Endothelial cell of umbilical vein (primary cell): ENCODE measurements at places on chromosomes 6 and 20. TPM values are rescaled to one million over a fixed set of nuclear protein-coding genes. Genes with fewer than 3 reads are reported as not detected.

DNA sequence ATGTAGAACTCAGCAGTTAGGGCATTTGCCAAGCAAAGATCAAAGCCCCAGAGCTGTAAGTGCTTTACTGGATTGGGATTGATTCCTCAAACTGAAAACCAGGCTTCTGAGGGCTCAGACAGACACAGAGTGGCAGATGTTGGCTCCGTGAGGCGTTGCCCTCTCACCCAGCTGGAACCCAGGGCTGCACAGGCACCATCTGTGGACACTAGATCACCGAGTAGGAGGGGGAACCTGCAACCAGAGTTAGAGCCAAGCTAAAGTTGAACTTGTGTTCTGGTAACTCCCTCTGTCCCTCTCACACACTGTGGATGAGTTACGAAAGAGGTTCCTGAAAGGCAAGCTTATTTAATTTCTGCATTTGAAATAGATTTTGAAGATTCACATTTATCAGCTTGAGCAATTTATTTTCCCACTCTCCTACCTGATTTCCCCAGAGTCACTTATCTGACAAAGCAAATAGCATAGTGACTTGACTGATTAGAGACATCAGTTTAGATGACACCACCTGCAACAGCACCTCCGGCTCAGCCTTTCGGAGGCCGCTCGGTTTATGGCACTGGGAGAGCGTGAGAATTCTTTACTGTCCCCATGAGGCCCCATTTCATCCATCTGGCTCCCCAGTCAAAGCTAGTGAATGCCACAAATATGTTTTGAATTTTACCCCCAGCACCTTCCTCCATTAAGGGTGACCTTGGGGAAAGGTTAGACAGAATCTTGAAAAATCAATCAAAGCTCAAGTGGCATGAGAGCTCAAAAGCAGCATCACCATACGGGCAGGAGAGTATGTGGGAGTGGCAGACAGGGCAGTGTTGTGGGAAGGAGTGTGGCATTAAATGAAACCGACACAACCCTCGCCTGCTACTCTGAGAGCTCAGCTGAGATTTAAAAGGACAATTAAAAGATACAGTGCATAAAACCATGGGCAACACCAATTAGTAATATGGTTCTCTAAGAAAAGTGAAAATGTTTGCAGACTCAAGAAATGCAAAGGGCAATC lies 48.5 kb downstream of the RPF2 start:
- H3K27me3 ChIP-seq: no peaks in the 10 kb centered on the region
- DNase-seq: no peak
- no peaks in the 10 kb centered on the region for H3K4me1 ChIP-seq
- H3K36me3 ChIP-seq: no peaks in the 10 kb centered on the region
- H3K27ac ChIP-seq: no peak overlapping the region

DNA sequence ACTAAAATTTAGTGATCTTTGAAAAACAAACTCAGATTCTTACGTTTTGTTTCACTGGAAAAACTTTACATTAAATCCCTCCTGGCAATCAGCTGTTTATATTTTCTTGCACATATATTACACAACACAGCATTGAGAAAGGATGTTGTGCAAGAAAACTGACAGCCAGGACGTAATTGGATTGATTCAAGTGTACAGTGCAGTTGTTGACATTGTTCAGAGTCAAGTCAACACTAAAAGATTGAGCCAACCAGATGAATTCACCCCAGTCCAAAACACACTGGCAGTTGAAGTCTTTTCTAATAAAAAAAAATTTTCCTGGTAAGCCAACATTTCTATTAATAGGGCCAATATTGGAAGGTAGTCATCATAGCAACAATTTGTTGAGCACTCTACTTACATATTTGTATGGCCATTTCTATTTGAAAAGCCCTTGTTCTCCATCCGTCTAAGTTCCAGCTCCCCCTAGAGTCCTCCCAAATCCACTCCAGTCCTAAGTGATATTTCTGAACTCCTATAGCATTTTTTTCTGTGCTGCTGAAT lies 20.9 kb upstream of the VNN1 start:
- H3K36me3 ChIP-seq: no peaks in the 10 kb centered on the region
- H3K4me3 ChIP-seq: no peak overlapping the region
- no peaks in the 10 kb centered on the region for H3K4me1 ChIP-seq
- H3K27ac ChIP-seq: no peak overlapping the region
- H3K27me3 ChIP-seq: no peaks in the 10 kb centered on the region

GRCh38 chr20:51374961-51375360 lies 167.6 kb downstream of the NFATC2 start:
- H3K36me3 ChIP-seq: no peaks in the 10 kb centered on the region
- peaks cover 24% of the 10 kb centered on the region for H3K4me1 ChIP-seq
- H3K27me3 ChIP-seq: no peaks in the 10 kb centered on the region
- H3K4me3 ChIP-seq: no peak overlapping the region
- DNase-seq: no peak

GRCh38 chr20:24970030-24970553 lies 21.0 kb downstream of the CST7 start:
- no peaks in the 10 kb centered on the region for H3K27me3 ChIP-seq
- peaks cover 10% of the 10 kb centered on the region for H3K36me3 ChIP-seq
- no peak overlapping the region for H3K4me3 ChIP-seq

DNA sequence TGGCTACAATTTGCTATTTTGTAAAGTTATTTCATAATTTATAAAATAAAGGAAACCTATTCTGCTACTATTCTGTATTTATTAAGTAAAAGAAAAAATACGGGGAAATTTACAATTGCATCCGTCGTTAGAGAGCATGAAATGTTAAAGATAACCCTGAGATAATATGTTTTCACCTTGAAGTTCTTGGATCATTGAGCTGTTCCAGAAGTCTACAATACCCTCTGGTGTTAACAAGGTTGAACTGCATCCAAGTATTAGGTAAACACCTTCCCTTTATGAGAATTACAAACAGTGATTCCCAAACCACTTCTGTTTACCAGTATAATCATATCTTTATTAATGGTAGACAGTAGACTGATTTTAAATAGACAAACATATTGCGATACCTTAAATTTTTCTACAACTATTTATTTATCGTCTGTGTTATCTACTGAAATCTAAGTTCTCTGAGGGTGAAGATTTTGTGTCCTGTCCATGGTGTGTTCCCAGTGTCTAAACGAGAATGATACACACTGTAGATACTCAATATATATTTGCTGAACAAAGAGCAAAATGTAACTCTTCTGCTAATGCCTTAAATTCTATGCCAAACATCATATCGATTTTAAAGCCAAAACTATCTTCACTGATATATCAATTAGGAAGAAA lies 28.2 kb downstream of the TBC1D32 start:
- no peaks in the 10 kb centered on the region for H3K36me3 ChIP-seq
- no peak overlapping the region for H3K4me3 ChIP-seq
- no peaks in the 10 kb centered on the region for H3K4me1 ChIP-seq
- no peak overlapping the region for H3K27ac ChIP-seq

MYB gene
- 0.53 and 0.58 TPM in 2 replicates for total RNA-seq
